ENCODE measurements at places on chromosomes 11 and 22. TPM values are rescaled to one million over a fixed set of nuclear protein-coding genes. Genes with fewer than 3 reads are reported as not detected.

The OR51I1 gene
- polyA plus RNA-seq, result not detected

The TSSK2 gene
- 0.14 TPM for polyA plus RNA-seq

The ZP1 gene
- 0.18 TPM for polyA plus RNA-seq

The CASP5 gene
- polyA plus RNA-seq, result not detected

The OR8D4 gene
- polyA plus RNA-seq, result not detected

The GSTT2B gene
- 15.1 TPM for polyA plus RNA-seq

The OR52I1 gene
- polyA plus RNA-seq, result not detected

The KCNQ1OT1 gene
- polyA plus RNA-seq, result 0.03 TPM

The MLC1 gene
- not detected for polyA plus RNA-seq

The ARSA gene
- polyA plus RNA-seq, result 9.8 TPM

The OVCH2 gene
- polyA plus RNA-seq, result not detected

Data from psoas muscle (tissue), 8 donors.